ENCODE measurements at places on chromosomes 11 and 22.

GRCh38 chr11:29282088-29282487, 734.7 kb downstream of the KCNA4 start:
- DNase-seq = no peak

DNA sequence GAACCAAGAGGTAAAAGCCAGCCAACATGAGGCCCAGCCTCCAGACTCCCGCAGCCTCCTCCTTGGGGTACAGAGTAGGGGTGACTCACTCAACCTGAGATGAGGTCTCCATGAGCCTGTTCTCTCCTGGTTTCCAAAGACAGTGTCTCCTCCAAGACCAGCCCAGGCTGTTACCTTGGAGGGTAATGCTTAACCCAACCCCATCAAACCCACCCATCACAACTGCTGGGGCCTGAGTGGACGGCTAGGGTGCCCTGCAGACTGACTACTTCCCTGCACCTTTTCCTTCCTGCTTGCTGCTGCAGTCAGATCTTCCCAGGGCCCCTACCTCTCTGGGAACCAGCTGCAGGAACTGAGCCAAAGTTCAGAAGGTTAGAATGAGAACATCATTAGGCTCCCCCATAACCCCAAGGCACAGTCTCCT, 5.1 kb upstream of the NOL12 start:
- DNase-seq = no peak

DNA sequence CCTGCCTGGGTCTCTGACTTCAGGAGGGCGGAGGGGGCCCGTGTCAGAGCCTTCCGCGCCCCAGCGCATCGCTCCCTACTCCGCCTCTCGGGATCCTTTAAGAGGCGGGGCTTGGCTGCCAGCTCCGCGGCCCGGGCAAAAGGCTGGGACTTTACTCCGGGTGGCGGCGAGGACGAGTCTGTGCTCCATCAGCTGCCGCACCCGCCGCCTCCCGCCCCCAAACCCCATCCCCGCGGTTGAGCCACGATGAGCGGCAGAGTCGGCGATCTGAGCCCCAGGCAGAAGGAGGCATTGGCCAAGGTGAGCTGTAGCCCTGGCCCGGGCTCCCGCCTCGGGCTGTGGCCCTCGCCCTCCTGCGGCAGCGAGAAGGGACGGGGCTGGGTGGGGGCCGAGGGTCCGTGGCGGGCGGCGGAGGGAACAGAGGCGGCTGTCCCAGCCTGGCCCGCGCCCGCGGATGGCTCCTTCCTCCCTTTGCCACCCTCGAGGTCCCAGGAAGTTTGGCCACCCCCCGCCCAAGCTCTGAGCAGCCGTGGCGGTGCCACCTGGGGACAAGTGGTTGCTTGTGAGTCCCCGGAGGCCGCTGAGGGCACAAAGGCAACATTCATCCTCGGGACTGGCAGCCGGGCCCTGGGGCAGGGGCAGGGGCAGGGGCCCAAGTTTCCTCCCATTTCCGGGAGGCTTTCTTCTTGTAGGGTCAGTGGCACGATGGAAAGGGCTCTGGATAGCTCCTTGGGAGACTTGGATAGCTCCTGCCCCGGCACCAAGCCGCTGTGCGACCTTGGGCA, at the start of gene SEC14L2:
Gene SEC14L2 (plus strand): TSS at position 148 of the 785 bp plus-strand sequence. CDS start 99 bp downstream, at position 247.
- DNase-seq = peak; percentile 53

GRCh38 chr11:123145661-123146060, 49.4 kb downstream of the CLMP start:
- DNase-seq = no peak

- DNase-seq = no peak
These were observed 184.3 kb upstream of the CTSC start for GRCh38 chr11:88521799-88522201.

- no peak for DNase-seq
These were observed 21.5 kb downstream of the FADS3 start for GRCh38 chr11:61869708-61870451.

GRCh38 chr11:1162491-1163311, 4.9 kb downstream of the MUC5AC start:
- DNase-seq = no peak

DNA sequence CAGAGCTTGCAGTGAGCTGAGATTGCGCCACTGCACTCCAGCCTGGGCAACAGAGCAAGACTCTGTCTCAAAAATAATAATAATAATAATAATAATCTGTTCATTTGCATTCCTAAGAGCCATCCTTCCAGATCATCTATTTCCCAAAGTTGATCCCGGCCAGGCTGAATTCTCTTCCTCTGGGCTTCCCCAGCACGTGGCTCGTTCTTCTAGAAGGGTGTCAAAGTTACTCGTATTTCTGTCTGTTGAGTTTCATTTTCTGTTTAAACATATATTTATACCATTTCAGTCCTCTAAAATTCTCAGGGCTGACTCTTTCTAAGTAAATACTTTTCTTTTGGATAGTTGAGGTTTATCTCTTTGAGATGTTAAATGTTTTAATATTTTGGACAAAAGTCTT, 4.8 kb upstream of the JHY start:
- DNase-seq = no peak

- DNase-seq = peak; percentile 41
These were observed 23.5 kb downstream of the TP53I11 start for GRCh38 chr11:44927174-44927661.

- DNase-seq = no peak
These were observed 437 bp downstream of the SLC43A3 start for GRCh38 chr11:57426439-57426928.
